ENCODE measurements at places on chromosomes 4 and X. TPM values are rescaled to one million over a fixed set of nuclear protein-coding genes. Genes with fewer than 3 reads are reported as not detected.

The SHOX gene
- not detected for polyA plus RNA-seq

GRCh38 chrX:68681443-68681941 lies 34.0 kb downstream of the STARD8 start:
- no peaks in the 10 kb centered on the region for H3K36me3 ChIP-seq
- no peak overlapping the region for H3K27ac ChIP-seq

The ABHD18 gene
- 10.4 TPM for polyA plus RNA-seq

DNA sequence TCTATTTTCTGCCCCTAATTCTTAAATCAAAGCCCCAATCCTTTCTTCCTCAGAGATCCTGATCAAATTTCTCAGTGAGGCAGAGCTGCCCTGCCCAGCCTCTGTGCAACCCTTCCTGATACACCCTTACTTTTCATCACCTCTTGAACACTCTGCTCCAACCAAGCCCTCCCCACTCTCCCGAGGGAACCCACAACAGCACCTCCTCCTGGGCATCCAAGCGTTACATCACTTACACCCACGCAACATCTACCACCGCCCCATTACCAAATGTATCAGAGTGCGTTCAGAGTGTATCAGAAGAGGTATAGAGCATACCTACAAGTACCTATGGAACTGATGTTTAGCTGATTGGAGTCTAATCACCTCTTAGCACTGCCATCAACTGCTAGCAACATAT lies 186.5 kb downstream of the RAP1GDS1 start:
- peak overlapping the region; percentile 83 for H3K27ac ChIP-seq
- H3K4me3 ChIP-seq: peak overlapping the region; percentile 81
- H3K36me3 ChIP-seq: peaks cover 8% of the 10 kb centered on the region

DNA sequence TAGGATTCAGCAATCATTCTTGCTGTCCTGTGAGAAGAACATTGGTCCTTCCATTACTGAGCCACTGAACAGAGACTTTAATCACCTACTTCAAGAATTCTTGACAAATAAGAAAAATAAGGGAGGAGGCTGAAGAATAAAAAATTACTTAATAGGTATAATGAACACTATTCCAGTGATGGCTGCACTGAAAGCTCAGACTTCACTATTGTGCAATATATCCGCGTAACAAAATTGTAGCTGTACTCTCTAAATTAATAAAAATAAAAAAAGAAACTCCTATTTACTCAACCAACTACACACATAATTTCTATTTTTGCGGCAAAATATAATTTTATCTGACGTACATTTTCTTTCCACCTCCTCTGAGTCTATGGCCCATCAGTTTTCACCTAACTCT lies 2441.0 kb downstream of the PCDH7 start:
- H3K4me1 ChIP-seq: no peaks in the 10 kb centered on the region
- no peaks in the 10 kb centered on the region for H3K27me3 ChIP-seq
- no peak overlapping the region for H3K27ac ChIP-seq
